ENCODE measurements at places on chromosomes 12 and 14.
A peak's percentile ranks its signal among the peaks of the same experiment; 100 is the strongest.

DNA sequence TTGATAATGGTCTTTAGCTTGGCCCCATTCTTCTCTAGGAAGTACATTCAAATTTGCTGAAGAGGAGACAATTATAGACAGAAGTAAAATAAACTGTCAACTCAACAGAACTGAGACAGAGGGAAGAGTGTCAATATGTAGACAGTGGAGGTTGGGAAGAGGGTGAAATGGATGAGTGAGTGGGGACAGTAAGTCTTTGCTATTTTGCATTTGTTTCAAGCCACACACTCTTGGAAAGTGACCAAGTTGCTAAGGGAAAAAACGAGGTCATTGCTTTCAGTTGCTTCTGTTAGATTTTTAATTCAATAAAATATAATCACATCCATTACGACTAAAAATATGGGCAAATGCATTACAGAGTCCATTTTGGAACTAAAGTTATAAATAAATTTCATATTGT, 47.8 kb downstream of the BTBD7 start:
- DNase-seq: no peak

DNA sequence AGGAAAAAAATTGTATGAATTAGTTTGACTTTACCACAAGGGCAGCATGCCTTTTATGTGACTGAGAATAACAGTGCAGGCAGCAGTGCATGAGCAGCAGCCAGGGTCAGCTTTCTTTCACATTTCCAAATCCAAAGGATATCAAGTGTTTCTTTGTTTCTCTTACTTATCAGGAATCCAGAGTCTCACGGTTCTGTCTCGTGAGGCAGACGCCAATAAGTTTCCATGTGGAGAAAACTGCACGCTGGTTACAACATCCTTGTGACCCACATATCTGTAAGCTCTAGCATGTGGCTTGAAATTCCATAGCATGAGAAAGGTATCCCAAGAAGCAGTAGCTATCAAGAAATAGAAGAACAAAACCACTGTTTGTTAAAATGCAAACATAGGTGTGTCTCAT, 27.6 kb downstream of the GALNT4 start:
- no peak for DNase-seq

GRCh38 chr12:98490501-98491453, 24.6 kb upstream of the TMPO start:
- DNase-seq: peak; percentile 72

GRCh38 chr12:123449249-123449733, 8.6 kb upstream of the SNRNP35 start:
- DNase-seq: no peak

- no peak for DNase-seq
Observed at GRCh38 chr14:69355154-69355597, 42.9 kb downstream of the ERH start.

- DNase-seq: no peak
Observed at GRCh38 chr12:71948390-71948789, 9.7 kb downstream of the TPH2 start.

DNA sequence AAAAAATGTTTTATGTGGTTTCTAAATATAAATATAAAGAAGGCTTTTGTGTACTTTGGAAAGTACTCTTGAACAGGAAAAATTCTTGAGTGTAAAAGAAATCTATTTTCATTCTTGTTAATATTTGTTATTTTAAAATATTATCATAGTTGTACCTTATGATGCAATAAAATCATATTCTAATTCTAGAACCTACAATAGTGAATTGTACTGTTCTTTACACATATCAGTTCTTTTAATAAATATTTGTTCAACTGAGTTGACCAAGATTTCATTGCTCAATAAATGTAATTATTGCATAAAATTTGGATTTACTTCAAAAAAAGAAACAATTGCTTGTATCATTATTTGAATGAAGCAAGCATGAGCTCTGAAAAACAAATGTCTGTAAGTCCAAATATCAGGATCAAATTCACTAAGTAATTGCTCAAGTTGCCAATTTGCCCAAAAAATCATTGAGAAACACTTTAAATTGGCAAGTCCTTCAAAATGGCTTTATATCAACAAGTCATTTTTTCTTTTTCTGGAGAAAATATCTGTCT, 191.6 kb upstream of the SLC16A7 start:
- no peak for DNase-seq

DNA sequence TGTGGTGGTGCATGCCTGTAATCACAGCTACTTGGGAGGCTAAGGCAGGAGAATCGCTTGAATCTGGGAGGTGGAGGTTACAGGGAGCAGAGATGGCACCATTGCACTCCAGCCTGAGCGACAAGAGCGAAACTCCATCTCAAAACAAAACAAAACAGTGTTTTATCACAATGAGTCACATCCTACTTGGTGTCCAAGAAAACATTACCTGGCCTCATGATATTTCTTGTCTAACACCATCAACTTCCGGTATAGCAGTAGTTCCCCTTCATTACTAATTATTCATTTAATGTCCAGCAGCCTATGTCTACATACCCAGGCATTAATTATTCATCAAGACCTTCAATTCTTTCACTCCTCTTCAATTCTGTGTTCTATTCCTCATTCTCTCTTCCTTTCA, 115.5 kb downstream of the CCDC59 start:
- no peak for DNase-seq

DNA sequence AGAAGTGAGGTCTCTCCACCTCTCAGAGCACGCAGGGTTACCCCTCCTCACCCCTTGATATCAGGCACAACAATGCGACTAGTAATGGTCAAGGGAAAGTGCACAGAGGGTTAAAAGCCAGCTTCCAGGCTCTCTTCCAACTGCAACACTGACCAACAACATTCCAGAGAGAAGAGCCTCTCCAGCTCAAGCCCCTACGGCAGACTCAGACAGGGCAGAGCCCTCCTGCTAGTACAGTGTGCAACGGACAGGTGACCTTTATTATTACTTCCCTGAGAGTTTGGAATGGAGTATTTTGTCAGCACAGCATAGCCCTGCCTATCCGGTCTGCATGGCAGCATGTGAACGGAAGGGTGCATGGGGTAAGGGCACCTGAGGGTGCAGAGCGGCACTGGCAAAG, 73.0 kb downstream of the PTPN21 start:
- no peak for DNase-seq

DNA sequence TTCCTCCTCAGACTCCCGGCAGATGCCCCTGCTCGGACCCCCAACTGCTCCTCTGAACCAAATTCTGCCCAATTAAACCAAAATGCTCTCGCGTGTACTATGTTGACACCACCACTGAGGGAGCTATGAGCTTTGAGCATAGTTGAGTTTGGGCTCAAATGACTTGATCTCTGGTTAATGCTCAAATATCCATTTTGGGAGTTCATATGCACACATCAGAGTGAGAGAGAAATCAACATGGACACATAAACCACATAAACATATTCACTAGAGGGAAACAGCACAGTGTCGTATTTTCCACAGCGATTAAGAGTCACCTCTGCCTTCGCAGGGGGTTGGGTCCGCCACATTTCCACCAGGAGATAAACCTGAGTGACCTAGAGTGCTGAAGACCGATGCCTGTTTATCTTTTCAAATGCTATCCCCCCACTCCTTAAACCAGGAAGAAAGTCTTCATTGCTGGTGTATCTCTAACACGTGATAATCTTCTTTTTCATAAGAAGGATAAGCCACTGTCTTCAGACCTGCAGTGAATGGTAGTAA, 59.4 kb upstream of the FOXN3 start:
- no peak for DNase-seq

- no peak for DNase-seq
Observed at GRCh38 chr14:68513137-68513536, 279.7 kb downstream of the ZFP36L1 start.

DNA sequence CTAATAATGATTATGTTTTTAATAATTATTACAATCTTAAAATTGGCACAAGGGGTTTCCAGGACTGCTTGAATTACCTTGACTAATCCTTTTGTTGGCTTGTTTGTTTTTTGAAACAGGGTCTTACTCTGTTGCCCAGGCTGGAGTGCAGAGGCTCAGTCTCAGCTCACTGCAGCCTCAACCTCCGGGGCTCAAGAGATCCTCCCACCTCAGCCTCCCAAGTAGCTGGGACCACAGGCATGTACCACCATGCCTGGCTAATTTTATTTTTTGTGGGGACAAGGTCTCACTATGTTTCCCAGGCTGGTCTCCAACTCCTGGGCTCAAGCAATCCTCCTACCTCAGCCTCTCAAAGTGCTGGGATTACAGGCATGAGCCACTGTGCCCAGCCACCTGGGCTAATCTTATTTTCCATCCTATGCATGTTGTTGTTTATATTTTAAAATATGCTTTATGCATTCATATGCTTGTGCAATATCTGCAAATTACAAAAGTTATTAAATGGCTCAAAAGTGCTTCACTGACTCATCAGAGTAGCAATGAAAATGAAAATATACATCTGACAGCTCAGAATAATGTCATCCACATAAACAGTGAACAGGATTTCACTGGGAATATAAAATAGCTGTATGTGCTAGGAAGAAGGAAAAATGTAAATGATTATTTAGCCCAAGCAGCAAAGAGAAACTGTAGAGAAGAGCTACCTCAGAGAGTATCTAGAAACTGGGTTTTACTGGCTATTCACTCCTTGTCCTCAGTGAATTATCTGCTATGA, 24.8 kb upstream of the PLEKHG6 start:
- no peak for DNase-seq

- no peak for DNase-seq
Observed at GRCh38 chr12:131357185-131357747, 353.6 kb upstream of the SFSWAP start.

DNA sequence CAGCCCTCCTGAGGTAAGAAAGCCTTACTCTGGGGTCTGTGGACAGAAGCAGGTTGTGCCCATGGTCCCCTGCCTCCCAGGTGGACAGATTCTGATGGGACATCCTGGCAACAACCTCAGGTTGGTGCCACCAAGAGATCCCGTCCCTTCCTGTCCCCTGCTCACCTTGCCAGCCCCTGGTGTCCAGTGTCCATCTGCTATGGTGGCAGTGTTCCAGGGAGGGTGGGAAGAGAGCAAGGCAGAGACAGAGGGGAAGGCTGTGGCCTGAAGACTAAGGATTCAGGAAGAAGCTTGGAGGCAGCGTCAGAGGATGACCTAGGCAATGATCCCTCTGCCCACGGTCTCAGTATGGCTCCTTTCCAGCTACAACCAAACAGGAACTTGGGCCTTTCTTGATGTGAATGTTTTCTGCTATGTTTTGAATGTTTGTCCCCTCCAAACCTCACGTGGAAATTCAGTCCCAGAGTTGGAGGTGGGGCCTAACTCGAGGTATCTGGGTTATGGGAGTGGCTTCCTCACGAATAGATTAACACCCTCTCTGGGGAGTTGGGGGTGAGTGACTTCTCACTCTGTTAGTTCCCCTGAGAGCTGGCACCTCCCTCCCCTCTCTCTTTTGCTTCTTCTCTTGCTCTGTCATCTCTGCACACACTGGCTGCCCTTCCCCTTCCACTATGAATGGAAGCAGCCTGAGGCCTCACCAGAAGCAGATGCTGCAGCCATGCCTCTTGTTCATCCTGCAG, 26.9 kb downstream of the IQSEC3 start:
- DNase-seq: no peak

GRCh38 chr12:56315622-56316473, at the start of gene CNPY2:
Gene CNPY2, minus strand, starts transcription at chr12:56315988. Its CDS starts 771 bp downstream, at chr12:56315217.
- peak; percentile 90 for DNase-seq

DNA sequence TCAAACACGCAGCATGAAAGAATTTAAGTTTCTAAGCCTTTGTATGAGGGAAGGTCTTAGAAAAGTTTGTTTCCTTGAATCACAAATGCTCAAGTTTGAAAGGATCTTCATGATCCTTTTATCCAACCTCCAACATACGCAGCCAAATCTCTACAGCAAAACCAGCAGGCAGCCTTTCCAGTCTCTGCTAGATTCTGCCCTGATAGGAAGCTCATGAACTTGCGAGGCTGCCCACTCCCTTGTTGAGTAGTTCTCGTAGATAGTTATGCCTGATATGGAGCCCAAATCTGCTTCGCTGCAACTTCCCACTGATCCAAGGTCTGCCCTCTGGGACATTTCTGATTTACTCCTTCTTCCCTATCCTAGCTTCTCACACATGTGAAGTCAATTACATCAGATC, 272.9 kb downstream of the EGLN3 start:
- no peak for DNase-seq

GRCh38 chr12:93468008-93468371, 676 bp downstream of the MRPL42 start:
- no peak for DNase-seq

GRCh38 chr12:74415633-74416032, 122.0 kb upstream of the ATXN7L3B start:
- DNase-seq: no peak

GRCh38 chr14:89493406-89493805, 76.4 kb upstream of the FOXN3 start:
- DNase-seq: no peak

GRCh38 chr12:96386794-96387193, 13.4 kb downstream of the CDK17 start:
- DNase-seq: no peak

- DNase-seq: no peak
Observed at GRCh38 chr12:104994336-104994735, 8.2 kb downstream of the NOPCHAP1 start.

GRCh38 chr12:129550353-129550752, 353.5 kb downstream of the TMEM132D start:
- no peak for DNase-seq

GRCh38 chr12:112309797-112310196, 72.4 kb downstream of the HECTD4 start:
- DNase-seq: no peak

GRCh38 chr12:65943388-65944137, 119.3 kb downstream of the HMGA2 start:
- no peak for DNase-seq

GRCh38 chr12:92369636-92370035, 224.0 kb upstream of the BTG1 start:
- DNase-seq: no peak

GRCh38 chr14:70052990-70053389, 135.8 kb downstream of the SLC8A3 start:
- no peak for DNase-seq

GRCh38 chr14:55884819-55885218, 233.4 kb upstream of the PELI2 start:
- no peak for DNase-seq

- DNase-seq: no peak
Observed at GRCh38 chr12:132597333-132598316, 12.8 kb downstream of the LRCOL1 start.

GRCh38 chr14:78758333-78758732, 588.2 kb downstream of the NRXN3 start:
- DNase-seq: no peak

- no peak for DNase-seq
Observed at GRCh38 chr12:18492372-18493025, 231.2 kb downstream of the PIK3C2G start.

DNA sequence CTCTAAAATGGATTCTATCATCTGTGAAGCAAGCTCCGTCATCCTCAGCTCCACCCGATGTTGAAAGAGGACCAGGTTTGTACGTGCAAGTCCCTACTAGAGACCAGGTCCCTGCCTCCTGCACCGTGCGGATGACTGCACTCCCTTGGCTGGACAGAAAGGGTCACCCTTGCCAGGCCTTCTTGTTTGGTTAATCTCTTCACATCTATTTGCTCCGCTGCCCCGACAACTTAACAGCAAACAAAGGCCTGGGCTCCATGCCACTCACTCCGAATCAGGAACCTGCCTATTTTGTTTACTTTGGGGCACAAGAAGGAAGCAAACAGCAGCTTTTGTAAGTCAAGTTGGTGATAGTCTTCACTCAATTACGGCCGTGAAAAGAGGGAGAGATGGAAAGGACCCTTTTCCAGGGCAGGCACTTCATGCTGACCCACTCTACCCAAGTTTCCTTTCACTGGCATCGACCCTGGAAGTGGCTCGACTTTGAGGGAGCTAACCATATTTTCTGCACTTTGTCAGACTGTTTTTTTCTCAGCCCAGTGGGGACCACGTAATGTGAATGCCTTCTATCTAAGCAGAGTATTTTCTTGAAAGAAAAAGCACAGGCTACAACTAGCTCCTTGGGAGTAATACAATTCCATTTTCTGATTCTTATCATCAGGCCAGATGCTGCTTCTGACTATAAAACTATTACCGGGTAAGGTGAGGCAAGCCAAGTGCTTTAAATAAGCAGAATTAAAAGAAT, 202.6 kb downstream of the FOXN3 start:
- DNase-seq: no peak

Measured in activated CD4-positive, alpha-beta T cell treated with anti-CD3 and anti-CD28 coated beads for 24 hours (primary cell).